Immature natural killer cell (primary cell): ENCODE measurements at places on chromosomes 2 and 18.

GRCh38 chr18:2223449-2223848 lies 347.9 kb downstream of the METTL4 start:
- DNase-seq, result no peak

DNA sequence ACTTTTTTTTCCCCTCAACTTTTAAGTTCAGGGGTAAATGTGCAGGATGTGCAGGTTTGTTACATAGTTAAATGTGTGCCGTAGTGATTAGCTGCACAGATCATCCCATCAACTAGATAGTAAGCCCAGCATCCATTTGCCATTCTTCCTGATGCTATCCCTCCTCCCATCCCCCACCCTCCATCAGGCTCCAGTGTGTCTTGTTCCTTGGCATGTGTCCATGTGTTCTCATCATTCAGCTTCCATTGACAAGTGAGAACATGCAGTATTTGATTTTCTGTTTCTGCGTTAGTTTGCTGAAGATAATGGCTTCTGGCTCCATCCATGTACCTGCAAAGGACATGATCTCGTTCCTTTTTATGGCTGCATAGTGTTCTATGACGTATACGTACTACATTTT lies 47.2 kb upstream of the STON1 start:
- no peak for DNase-seq

GRCh38 chr2:179764710-179765109 lies 96.7 kb downstream of the ZNF385B start:
- DNase-seq, result no peak

DNA sequence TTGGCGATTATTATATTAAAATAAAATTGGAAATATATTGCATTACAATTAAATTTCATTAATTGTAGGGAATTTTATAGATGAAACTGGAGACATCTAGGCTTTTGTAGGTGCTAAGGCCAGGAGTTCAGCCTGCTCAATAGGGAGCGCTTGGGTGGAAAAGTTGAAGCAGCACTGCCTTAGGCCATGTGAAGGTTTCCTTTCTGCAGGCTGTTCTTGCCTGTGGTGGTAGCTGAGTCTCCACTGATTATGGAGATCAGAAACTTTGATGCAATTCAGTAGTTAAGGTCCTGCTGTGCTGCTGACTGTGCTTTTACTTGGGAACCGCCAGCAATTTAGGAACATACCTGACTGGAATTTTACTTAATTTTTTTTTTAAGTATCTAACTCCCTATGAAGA lies 179.9 kb upstream of the BOD1L2 start:
- DNase-seq, result no peak

DNA sequence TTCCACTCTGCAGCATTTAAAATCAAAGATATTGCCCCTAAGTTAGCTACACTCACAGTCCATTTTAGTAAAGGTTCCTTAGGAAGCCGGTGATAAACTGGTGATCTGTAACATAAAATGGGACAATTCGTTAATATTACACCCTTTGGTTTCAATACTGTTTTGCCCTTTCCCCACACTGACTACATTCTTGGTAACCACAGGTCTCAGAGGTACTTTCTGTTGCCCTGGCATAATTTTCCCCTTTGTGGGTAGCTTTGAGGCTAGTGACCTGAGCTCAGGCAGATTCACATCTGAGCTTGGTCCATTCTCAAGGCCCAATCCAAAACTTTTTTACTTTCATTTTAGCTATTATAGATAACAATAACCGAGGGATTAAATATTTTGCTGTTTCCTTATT lies 32.9 kb upstream of the CSRNP3 start:
- no peak for DNase-seq

GRCh38 chr2:27705851-27706622 lies 42.3 kb downstream of the SLC4A1AP start:
- no peak for DNase-seq

DNA sequence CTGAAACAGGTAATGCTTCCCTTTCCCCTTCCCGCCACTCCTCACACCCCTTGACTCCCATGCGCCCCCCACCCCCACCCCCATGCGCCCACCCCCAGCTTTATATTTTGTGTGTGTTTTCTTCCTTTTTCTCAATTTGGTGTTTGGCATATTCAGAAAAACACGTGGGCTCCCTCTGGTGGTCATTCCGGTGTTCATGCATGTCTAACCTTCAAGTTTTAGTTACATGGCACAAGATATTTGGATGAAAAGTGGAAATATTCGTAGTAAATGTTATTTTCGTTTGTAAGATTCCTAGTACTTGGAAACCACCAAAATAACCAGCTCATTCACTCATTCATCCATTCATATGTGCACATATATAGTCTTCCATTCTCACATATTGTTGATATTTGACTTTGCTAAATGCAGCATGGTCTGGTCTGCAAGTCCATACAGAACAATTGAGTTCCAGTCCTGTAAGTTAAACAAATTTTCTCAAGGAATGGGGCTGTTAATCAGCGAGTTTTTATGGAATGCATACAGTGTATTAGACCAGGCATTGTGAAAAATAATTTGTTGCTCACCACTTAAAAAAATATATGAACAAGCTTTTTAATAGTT lies 143.6 kb upstream of the MAP3K20 start:
- peak; percentile 21 for DNase-seq

DNA sequence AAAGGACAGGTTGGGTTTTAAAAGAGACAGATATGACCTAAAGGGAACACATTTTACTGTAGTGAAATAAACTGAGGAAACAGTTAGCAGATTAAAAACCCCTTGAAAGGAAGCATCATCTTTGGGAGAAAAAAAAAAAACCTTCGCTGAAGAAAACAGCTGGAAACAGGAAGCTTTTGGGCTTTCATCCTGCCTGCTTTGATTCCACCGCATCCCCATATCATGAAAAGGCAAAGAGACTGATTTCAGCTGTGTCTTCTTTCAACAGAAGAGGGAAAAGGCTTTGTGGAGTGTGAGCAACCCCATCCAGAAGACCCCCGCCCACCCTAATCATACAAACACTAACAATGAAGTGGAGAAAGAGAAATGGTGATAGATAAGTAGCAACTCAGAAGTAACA lies 86.4 kb downstream of the TCF4 start:
- DNase-seq, result no peak

GRCh38 chr18:1663879-1664705 lies 759.4 kb downstream of the ADCYAP1 start:
- DNase-seq, result no peak

GRCh38 chr18:32550963-32551362 lies 80.3 kb upstream of the GAREM1 start:
- DNase-seq, result no peak
